ENCODE measurements at places on chromosomes 1 and 21. TPM values are rescaled to one million over a fixed set of nuclear protein-coding genes. Genes with fewer than 3 reads are reported as not detected.

- no peak for DNase-seq
These were observed 72.9 kb downstream of the SKI start for GRCh38 chr1:2300851-2301606.

DNA sequence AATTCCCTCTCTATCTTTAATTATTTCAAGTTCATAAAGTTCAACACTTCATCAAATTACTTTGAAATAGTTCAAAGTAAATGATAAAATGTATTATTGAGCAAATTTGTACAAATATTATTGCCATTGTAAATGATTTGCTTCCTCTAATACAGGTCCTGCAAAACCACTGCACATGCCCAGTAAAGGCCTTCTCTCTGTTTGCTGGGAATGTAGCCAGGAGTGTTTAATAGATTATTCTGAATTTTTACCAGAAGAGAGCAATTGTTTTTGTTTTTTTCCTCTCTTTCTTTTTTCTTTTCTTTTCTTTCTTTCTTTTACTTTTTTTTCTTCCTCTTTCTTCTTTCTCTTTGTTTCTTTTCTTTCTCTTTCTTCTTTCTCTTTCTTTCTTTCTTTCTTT, 486.3 kb downstream of the PTBP2 start:
- no peak for DNase-seq

Gene SMIM1
- 9.1 TPM for total RNA-seq

Gene CDK11A
- 16.6 TPM for total RNA-seq
